GM20000 (cell line): ENCODE measurements at places on chromosomes 16 and 17.
A peak's percentile ranks its signal among the peaks of the same experiment; 100 is the strongest.

- DNase-seq: no peak
Observed at GRCh38 chr16:85441189-85441889, 171.8 kb upstream of the GSE1 start.

DNA sequence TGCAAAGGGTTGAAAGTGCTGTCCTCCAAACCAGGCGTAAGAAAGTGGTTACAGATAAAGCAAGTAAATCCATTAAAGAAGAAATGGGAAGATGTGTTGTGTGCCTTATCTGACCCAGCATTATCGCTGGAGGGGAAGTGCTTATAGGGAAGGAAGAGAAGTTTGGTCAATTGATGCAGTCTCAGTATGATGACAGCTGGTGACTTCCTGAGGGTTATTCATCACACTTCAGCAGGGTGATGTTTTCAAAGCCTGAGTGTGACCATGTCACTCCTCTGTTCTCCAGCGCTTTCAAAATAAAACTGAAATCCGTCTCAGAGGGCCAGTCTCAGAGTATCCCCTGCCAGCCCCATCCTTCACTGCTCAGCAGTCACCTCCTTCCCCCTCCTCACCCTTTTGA is 505.4 kb upstream of the RBFOX1 start:
- no peak for DNase-seq

GRCh38 chr17:78885956-78886355 is 17.0 kb downstream of the CEP295NL start:
- DNase-seq: no peak

- no peak for DNase-seq
Observed at GRCh38 chr16:52193441-52193840, 353.5 kb downstream of the TOX3 start.

DNA sequence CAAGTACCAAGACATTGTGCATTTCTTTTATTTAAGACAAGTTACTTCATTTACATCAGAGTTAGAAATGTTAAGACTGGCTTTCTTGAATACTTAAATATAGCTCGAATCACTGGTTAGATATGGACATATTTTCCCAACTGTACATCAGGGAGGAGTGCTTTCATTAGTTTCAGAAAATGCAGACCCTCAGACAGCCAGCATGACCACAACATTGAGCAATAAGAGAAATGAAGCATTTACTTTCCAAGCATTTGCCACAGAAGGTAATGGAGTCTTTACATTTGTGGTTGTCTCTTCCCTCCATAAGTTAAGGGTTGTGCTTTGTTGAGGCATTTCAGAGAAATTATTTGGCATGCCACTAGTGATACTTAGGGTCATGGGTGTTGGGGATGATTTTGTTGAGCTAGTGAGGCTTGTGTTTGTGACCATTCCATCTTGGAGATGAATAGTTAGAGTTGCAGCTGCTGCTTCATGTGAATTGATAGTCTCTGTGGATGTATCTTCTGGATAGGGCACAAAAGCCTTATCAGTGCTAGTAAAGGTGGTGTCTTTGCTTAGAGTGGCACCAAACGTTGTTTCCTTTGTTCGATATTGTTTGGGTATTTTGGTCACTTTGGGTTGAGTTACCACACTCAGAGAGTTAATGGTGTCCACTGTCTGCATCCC is 2.1 kb downstream of the OMG start:
- DNase-seq: no peak

- DNase-seq: no peak
Observed at GRCh38 chr16:86881861-86882273, 303.5 kb downstream of the FOXL1 start.

- DNase-seq: no peak
Observed at GRCh38 chr16:1387331-1387730, 27.2 kb downstream of the UNKL start.

GRCh38 chr17:74839990-74840852 is 19.5 kb downstream of the GRIN2C start:
- DNase-seq: no peak

DNA sequence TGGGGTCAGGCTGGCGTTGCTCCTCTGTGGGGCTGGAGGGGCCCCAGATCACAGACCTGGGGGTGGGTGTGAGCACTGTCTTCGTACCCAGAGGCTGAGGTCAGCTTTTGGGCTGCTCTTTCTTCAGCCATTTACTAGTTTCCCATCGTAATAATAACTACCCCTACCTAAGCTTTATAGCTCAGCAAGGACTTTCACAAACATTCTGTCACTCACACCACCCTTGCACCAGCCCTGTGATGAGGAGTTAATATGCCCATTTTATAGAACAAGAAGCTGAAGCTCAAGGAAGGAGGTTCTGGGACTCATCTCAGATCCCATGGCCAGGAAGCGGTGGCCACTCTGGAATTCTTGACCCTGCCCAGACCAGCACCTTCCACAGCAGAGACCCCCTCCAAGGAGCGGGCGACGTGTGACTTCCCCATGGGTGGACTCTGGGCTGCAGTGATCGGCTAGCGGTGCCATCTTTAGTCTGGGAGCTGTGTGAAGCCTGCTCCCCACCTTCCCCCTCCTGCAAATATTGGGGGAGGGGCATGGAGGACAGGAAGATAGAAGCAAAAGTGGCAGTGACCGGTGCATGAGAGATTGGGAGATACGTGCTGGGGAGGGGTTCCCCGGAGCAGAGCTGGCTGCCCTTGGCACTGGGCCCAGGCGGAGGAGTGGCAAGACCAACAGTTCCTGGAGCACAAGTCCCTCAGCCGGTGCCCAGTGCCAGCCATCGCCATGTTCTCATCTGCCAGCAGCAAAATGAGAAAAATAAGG is 81.8 kb upstream of the TOB1 start:
- peak; percentile 8 for DNase-seq

GRCh38 chr16:49003022-49003421 is 278.6 kb downstream of the CBLN1 start:
- no peak for DNase-seq

DNA sequence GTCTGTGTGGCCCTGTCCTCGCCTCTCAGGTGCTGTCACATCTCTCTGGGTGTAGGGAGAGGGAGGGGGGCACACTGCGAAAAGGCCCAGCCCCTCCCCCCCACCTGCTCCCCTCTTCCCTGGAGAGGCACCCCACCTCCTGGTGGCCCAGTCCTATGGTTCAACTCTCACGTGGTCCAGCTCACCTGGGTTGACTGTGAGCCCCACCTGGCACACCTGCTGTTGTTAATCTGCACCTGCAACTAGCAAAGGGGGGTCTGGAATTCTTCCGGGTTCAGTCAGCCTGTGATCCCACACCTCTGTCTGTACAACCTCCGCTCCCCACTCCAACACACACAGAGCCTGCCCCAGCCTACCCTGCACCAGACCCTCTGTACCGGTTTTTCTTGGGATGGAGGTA is 2.0 kb upstream of the SYNGR2 start:
- no peak for DNase-seq

DNA sequence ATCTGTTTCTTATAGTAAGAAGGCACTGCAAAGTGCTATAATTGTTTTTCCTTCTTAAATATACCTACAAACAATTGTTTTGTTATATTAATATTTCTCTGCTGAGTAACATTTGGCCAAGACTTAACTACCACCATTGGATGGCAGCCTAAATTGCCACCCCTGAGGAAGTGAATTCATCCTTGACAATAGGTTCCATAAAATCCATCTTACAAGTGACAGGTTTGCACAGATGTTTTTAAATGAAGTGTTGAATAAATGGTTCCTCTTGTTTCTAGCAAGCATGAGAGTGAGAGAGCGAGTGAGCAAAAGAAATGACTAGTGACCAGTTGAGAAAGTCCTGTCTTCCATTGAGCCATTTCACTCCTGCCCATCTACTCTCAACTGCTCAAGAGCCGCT is 8.3 kb upstream of the MPHOSPH6 start:
- DNase-seq: no peak

DNA sequence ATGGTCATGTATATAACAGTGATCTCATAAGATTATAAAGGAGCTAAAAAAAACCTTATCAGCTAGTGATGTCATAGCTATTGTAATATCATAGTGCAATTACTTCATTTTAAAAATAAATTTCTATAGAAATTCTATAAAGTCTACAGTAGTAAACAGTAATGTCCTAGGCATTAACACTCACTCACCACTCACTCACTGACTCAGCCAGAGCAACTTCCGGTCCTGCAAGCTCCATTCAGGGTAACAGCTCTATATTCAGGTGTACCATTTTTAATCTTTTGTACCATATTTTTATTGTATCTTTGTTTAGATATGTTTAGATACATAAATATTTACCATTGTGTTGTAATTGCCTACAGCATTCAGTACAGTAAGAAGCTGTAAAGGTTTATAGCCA is 524.4 kb upstream of the CDH5 start:
- DNase-seq: no peak

DNA sequence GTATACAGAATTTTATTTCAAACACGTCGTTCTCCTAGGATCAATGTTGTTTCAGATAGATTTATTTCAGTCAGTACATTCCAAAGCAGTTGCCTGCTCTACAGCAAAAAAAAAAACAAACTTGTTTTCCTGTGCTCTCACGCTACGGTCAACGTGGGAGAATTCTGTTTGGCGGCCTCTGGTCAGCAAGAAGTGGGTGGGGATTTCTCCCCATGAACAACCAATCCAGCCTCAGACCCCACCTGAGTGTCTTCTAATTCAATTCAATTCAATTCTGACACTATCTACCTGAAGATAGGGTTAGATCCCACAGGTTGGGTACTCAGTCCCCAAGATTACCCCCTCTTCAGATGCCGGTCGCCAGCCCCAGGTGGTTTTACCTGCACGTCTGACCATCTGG is 22.1 kb downstream of the C17orf58 start:
- no peak for DNase-seq

DNA sequence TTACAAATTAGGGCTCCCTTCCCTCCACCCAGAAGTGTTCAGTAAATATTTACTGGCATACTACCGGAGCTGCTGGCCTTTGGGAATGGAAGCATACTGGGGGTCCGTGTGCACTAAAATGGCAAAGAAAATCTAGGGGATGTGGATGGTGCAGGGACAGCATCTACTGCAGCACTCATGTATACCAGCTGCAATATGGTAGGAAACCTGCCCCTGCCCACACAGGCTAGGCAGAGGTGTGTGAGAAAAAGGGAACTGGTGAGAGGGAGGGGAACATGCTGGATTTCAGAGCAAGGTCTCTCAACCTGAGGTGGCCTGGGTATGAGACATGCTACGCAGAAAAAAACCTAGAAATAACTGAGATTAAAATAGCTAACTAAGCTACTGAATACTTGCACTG is 145.4 kb downstream of the CDH13 start:
- DNase-seq: no peak

DNA sequence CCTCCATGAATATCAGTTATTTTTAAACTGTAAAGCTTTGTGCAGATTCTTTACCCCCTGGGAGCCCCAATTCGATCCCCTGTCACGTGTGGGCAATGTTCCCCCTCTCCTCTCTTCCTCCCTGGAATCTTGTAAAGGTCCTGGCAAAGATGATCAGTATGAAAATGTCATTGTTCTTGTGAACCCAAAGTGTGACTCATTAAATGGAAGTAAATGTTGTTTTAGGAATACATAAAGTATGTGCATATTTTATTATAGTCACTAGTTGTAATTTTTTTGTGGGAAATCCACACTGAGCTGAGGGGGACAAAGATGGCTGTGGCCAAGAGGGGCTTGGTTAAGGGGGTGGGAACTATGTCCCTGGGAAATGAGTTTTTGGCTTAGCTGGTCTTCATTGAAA is 2.3 kb downstream of the CCL11 start:
- DNase-seq: no peak

GRCh38 chr17:81556863-81557262 is 4.7 kb upstream of the FAAP100 start:
- no peak for DNase-seq

DNA sequence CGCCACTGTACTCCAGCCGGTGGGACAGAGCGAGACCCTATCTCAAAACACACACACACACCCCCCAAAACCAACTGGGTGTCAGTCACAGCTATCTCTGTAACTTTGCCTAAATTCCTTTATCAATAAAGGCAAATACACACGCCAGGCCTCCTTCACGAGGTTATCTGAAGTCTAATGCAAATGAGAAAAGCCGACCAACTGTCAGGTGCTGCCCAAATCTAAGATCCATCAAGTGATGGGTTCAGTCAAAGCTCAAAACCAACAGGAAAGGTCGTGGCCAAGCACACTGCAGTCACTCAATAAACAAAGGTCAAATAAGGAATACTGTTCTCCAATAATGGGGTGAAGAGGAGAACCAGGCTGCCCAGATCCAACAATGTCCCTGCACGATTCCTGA is 1.1 kb downstream of the ANKFY1 start:
- DNase-seq: no peak
